ENCODE measurements at places on chromosomes 1 and 21.

GRCh38 chr1:43883321-43883720 lies 50.3 kb upstream of the ARTN start:
- peak; percentile 73 for DNase-seq

DNA sequence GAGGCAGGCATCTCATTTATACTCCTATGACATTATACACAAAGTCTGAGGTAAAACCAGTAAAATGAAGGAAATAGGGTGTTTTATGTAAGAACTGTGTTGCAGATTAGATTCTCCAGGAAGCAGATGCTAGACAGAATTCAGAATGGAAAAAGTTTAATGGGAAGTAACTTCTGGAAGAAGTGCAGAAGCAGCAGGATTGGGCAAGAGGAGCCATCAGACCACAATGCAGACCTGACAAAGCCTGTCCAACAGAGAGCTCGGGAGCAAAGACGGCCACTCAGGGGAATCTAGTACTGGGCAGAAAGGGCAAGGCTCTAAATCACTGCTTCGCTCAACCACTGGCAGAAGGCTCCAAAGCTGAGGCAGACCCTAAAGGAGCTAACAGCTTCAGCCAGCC lies 33.7 kb downstream of the FBXO42 start:
- no peak for DNase-seq

DNA sequence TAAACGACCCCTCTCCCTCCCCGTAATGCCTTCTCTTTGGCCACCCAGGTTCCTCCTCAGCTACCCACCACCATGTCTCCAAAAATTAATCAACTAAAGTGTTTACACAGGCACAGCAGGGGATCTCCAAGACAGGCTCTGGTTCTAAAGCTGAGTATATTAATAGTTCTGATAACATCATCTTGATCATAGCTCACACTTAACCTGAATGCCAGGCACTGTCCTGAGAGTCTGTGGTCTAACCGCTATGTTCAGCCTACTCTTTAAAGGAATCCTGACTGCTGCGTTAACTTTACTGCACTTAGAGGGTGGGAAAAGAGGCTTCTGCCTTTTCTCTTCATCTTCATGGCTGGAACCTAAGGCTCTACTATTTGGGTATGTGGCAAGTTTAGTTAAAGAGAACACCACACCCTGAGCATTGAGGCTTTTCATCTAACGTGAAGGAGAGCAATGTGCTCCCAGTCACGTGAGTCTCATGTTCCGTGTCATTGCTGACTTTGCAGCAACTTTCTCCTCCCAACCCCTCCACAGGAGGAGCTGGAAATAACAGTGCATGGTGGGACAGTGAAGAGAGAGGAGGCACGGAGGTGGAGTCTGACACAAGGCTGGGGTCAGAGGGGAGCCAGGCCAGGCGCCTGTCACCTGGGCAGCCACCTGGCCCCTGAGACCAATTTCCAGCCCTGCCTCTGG lies 86.4 kb downstream of the FAM78B start:
- DNase-seq = no peak

- no peak for DNase-seq
Observed at GRCh38 chr1:220032911-220033310, 13.4 kb downstream of the EPRS1 start.

- DNase-seq = no peak
Observed at GRCh38 chr1:236639686-236640085, 35.4 kb upstream of the HEATR1 start.

DNA sequence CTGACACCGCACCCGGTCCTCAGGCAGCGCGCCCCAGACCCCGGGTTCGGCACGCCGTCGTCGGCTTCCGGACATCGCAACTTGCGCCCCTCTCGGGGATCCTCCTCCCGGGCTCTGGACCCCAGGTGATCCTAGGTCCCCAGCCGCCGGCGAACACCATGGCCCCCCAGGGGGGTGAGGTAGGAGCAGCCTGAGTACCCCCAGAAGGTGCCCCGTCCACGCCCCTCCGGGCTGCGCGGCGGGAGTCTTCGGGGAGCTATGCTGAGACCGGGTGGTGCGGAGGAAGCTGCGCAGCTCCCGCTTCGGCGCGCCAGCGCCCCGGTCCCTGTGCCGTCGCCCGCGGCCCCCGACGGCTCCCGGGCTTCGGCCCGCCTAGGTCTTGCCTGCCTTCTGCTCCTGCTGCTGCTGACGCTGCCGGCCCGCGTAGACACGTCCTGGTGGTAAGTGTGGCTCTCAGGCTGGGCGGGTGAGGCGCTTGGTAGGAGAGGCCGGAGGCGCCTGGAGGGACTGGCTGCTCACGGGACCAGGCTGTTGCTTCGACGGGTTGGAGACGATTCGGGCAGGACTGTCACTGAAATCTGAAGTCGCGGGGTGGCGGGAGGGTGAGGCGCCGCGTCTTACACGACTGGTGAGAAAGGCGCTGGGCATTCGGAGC lies 367 bp downstream of the WNT2B start:
- DNase-seq = no peak

GRCh38 chr1:203291201-203292096 lies 13.9 kb upstream of the BTG2 start:
- peak; percentile 81 for DNase-seq

GRCh38 chr1:6358757-6359201 lies 34.8 kb downstream of the ACOT7 start:
- DNase-seq = no peak

DNA sequence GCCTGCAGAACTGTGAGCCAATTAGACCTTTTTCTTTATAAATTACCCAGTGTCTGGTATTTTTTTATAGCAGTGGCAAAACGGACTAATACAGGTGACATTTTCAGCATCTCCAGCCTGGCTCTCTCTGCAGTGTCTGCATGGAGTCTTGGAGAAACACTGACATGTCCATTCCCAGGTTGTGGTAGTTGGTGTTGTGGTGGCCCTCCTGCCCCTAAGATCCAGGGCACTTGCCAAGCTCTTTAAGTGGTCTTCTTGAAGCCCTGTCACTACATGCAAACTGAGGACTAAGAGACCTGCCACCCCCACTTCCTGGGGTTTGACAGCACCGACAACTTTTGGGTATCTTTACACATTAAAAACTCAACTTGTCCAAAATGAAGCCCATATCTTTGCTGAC lies 419.4 kb downstream of the NPHP4 start:
- no peak for DNase-seq

- DNase-seq = peak; percentile 78
Observed at GRCh38 chr1:224623743-224624333, 7.7 kb downstream of the CNIH3 start.

DNA sequence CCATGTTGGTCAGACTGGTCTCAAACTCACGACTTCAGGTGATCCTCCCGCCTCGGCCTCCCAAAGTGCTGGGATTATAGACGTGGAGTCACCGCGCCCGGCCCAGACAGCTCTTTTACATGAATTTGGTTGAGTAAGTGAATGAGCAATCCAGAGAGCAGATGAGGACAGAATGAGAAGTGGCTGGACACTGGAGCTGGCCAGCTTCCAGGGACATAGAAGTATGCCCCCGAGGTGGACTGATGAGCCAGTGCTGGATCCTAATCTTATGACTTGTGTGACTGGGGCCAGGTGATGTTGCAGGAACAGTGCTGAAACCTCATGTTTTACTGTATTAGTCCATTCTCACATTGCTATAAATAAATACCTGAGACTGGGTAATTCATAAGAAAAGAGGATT lies 35.9 kb upstream of the KANK4 start:
- no peak for DNase-seq

- no peak for DNase-seq
Observed at GRCh38 chr1:18531503-18531845, 50.7 kb downstream of the KLHDC7A start.

DNA sequence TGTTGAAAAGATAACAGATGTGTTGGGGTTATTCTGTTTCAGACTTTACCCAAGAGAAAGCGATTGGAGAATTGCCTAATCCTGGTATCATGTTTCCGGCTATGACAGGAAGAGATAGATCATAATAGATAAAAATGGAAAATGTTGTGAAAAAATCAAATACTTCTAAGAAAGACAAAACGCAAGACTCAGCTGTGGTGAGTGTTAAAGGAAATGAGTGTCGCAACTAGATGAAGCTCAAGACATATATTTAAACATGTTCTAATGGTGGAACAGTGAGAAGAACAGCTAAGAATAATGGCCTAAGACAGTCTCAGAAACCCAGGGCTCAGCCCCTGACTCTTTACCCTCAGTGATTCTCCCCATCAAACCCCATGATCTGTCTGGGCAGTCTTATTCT lies 426.7 kb upstream of the RUNX1 start:
- no peak for DNase-seq

DNA sequence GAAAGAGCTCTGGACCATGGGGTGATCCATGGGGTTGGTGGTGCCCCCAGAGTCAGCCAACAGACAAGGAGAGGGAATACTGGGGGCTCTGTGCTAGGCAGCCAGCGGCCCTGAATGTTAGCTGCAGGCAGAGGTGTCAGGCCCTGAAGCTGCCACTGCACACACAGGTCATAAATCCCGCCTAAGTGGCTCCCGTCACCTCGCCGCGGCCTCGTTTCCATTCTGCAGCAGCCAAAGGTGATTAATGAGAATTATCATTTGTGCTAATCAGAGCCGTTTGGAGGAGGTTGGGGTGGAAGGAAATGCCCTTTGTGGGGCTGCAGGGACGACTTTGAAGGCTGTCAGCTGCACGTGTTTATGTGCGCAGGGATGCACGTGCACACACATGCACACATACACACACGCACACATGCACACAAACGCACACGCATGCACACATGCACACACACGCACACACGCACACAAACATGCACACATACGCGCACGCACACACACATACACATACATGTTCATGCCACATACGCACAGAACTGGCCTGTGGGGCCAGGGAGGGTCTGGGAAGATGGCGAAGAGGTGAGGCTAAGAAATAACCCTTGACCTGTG lies 88.8 kb upstream of the ARHGEF16 start:
- DNase-seq = no peak

DNA sequence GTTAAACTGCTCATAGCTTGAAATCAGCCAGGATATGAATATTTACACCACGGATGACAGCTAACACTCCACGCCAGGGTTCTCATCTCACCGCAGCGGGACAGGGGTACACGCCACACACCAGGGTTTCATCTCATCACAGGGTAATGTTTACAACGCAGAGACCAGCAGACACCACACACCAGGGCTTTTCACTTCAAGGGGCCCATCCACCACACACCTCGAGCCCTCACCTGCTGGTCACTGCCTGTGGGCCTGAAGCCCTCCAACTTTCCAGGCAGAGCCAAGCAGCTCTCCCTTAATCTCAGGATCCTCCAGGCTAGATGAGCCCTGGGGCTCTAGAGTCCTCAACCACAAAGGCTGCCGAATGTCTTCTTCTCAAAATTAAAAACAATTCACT lies 1.3 kb upstream of the KRTAP10-12 start:
- no peak for DNase-seq

DNA sequence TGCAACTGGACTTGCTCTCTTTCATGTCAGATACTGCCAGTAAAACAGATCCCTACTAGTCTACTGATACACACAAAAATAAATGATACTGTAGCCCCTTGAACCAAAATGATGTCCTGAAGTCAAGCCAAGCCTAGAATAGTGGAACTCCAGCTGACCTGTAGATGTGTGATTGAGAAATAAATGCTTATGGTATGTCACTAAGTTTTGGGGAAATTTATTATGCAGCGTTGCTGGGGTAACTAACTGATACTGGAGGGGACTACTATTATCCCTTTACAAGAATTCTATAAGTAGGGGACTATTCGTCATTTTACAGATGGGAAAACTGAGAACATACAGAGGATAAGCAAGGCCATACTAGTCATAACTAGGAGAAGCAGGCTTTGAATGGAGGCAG lies 55.6 kb downstream of the RPL5 start:
- no peak for DNase-seq

DNA sequence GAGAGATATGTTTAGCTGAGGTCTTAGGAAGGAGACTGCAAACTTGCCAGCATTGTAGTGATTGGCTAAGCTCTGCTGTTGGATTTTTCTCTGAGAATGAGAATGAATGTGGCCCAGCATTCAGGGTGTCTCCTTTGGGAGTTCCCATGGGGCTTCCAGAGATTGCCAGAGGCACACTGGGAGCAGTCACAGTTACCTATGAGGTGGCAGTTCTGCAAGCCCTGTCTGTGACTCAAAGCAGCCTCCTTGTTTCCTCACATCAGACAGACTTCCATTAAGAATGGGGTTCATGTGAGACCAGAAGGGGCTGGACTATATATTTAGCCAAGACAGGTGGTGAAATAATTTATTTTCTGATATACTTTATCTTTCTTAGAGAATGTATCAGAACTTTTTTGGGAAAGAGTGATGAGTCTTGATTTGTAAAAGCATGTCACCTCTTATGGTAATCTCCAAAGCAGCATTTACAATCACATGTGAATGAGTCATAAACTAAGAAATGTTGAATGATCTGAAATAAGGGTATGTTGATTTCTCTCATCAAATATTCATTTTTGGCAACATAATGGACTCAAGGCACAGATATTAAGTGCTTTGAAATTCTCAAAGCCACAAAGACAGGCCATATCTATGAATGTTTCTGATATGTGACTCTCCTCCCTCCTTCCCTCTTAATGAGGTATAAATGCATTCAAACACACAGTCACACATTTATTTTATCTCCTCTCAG lies 9.5 kb upstream of the SLC19A2 start:
- DNase-seq = no peak

- DNase-seq = no peak
Observed at GRCh38 chr1:64199154-64199553, 4.3 kb upstream of the UBE2U start.

GRCh38 chr21:37594472-37594951 lies 227.9 kb downstream of the DYRK1A start:
- no peak for DNase-seq

DNA sequence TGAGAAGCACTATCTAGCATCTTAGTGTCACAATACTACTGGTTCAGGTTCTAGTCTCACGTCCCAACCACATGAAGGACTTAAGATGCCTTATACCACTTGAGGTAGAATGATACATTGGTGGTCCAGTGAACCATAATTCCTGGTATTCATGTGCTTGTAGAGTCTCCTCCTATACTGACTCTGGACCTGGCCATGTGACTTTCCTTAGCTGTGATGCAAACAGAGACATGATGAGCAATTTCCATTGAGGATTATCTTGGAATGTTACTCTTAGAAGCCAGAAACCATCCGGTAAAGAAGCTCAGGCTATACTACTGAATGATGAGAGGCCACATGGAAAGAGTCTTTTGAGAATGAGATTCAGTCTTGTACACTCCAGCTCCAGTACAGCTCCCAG lies 105.7 kb downstream of the NME7 start:
- no peak for DNase-seq

DNA sequence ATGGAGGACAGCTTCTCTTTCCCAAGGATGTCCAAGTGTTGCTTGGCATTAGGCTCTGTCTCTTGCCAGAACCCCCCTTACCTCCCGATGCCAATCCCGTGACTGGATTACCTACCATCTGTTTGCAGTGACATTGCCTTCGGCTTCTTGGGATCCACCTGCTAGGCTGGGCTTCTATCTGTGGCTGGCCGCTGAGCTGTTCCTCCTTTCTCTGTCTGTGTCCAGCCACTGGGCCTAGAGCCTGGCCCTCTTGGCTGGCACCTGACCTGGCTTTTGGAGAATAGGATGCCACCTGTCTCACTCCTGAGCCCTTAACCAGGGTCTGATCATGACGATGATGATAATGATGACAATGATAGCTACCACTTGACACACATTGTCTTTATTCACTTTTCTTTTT lies 41.6 kb upstream of the STUM start:
- DNase-seq = no peak

- no peak for DNase-seq
Observed at GRCh38 chr1:200206761-200207160, 179.3 kb downstream of the NR5A2 start.

- DNase-seq = no peak
Observed at GRCh38 chr1:91121366-91121765, 99.5 kb upstream of the ZNF644 start.

- DNase-seq = no peak
Observed at GRCh38 chr1:1703796-1704195, 11.2 kb upstream of the SLC35E2B start.
